Hematopoietic multipotent progenitor cell treated with erythropoietin and hydrocortisone succinate and interleukin-3 and kit ligand, for 4 days (in vitro differentiated cells): ENCODE measurements at places on chromosomes 6 and 20.

GRCh38 chr20:32685541-32686529, 12.1 kb upstream of the C20orf203 start:
- DNase-seq = peak; percentile 80

DNA sequence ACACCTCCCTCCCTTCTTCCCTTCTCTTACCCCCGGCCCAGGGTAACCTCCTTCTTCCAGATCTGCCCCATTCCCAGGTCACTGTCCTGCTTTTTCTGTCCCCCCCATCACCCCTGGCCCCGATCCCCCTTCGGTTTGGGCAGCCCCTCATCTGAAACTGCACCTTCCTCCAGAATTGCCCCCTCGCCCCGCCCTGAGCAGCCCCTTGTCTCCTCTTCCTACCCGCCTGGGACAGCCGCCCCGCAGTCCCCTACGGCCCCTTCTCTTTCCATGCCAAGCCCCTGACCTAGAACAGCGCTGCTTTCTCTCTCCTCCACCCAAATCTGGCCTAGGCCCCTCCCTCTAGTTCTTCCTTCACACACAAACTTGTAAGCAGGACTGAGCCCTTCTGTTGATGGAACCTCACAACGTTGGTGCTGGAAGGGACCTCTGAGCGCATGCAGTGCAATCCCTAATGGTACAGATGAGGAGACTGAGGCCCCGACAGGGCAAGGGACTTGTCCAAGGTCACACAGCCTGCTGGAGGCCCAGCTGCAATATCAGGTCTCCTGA, 630 bp downstream of the PPP2R5D start:
- DNase-seq = peak; percentile 45

- no peak for DNase-seq
Observed at GRCh38 chr6:91716361-91716760, 1129.5 kb upstream of the MAP3K7 start.

GRCh38 chr6:79635232-79635543, 4.1 kb downstream of the SH3BGRL2 start:
- DNase-seq = no peak

DNA sequence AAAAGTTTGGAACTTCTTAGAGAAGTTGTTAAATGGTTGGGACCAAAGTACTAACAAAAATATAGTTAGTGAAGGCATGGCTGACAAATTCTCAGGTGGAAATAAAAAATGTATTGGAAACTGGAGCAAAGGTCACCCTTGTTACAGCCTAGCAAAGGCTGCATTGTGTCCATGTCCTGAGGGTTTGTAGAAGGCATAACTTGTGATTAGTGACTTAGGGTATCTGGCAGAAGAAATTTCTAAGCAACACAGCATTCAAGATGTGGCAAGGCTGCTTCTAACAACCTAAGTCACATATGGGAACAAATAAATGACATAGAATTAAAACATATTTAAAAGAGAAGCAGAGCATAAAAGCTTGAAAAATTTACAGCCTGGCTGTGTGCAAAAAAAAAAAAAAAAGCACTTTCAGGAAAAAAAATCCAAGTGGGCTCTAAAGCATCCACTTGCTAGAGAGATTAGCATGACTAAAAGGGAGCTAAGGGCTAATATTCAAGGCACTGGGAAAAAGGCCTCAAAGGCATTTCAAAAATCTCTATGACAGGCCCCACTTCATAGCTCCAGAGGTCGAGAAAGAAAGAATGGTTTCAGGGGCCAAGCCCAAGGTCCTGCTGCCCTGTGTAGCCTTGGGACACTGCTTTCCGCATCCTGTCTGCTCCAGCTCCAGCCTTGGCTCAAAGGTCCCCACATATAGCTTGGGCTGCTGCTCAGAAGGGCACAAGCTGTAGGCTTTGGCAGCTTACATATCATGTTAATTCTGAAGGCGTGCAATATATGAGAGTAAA, 453.2 kb upstream of the PTCHD4 start:
- DNase-seq = no peak

GRCh38 chr6:89482126-89482525, 49.2 kb downstream of the ANKRD6 start:
- DNase-seq = no peak

DNA sequence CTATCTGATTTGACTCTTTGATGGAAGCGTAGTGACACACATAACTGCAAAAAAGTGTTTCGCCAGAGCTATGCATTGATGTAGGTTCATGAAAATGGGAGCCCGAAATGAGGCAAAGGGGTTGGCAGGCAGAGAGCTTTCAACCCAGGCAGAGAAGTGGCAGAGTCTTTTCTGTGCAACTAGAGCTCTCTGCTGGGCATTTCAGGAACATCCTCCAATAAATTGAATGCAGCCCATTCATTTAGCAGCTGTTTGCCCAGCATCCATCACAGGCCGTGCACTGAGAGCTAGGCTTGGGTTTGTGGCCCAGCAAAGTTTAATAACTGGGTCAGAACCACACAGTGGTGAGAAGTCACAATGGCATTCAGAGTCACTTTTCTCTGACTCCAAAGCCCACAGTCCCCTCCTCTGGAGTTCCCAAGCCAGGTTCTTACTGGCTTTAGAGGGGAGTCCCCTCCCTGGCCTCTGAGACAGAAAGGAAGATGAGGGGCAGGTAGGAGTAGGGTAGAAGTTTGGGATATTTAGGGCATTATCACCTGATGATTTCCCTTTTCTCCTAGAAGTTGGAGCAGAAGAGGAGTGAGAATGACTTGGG, 31.8 kb upstream of the ELMO2 start:
- peak; percentile 66 for DNase-seq

- DNase-seq = no peak
Observed at GRCh38 chr20:63534427-63534830, 2.7 kb downstream of the PTK6 start.

DNA sequence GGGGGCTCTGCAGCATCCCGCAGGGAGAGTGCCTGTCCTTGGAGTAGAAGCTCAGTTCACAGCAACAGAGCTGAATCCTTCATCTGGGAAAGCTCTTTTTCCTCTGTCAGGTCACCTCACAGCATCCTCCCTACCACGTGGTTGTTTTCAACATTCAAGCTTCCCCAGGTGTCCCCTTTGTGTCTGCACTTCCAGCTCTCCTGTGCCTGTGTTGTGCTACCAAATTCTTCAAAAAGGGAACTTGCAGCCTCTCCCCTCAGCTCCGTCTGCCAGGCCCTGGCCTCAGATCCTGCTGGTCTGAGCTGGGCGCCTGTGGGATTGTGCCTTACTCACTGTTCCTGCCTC, 108.4 kb downstream of the FOXF2 start:
- no peak for DNase-seq

DNA sequence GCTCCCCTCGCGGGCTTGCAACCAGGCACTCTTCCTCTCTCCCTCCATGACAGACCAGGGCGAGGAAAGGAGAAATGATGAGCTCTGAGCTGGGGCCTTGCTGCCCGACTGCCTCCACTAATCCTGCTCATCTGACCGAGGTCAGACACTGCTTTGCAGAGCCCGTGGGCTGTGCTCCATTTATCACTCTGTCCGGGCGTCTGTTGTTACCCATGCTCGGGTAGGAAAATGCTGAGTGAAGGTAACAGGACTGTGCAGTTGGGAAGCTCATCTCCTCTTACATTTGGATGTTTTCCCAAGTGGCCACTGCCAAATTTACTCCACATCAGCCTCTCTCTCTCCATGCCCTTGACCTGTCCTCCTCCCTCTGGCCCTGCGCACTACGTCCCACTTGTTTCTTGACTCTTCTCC, 14.6 kb downstream of the RPS6KA2 start:
- DNase-seq = no peak

DNA sequence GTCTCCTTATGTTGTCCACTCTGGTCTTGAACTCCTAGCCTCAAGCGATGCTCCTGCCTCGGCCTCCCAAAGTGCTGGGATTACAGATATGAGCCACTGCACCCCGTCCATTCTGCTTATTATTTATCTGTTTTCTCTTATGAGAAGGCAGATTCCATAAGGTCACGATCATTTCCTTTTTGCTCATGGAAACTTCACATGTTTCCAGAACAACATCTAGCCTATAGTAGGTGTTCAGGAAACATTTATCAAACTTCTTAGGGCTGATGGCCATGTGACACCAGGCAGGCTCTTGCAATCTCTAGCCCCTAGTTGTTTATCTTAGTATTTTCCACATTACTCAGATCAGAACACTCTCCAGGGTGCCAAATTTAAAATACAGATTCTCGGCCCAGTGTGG, 61.2 kb downstream of the ZFP64 start:
- no peak for DNase-seq
